ENCODE measurements at places on chromosomes 13 and 19.
A peak's percentile ranks its signal among the peaks of the same experiment; 100 is the strongest.

GRCh38 chr19:23273022-23273589 is 22.9 kb upstream of the ZNF724 start:
- no peak for DNase-seq

GRCh38 chr19:42175952-42176648 is 41.4 kb downstream of the DEDD2 start:
- peak; percentile 19 for DNase-seq

- no peak for DNase-seq
These were observed 18.8 kb downstream of the NLRP4 start for GRCh38 chr19:55855160-55855559.

DNA sequence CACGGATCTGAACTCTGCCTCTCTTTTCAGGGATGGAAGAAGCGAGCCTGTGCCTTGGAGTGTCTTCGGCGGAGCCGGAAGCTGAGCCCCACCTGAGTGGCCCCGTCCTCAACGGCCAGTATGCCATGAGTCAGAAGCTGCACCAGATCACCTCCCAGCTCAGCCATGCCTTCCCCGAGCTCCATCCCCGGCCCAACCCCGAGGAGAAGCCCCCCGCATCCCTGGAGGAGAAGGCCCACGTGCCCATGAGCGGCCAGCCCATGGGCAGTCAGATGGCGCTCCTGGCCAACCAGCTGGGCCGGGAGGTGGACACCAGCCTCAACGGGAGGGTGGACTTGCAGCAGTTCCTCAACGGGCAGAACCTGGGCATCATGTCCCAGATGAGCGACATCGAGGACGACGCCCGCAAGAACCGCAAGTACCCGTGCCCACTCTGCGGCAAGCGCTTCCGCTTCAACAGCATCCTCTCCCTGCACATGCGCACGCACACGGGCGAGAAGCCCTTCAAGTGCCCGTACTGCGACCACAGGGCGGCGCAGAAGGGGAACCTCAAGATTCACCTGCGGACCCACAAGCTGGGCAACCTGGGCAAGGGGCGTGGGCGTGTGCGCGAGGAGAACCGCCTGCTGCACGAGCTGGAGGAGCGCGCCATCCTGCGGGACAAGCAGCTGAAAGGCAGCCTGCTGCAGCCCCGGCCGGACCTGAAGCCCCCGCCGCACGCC is 71.5 kb downstream of the ZNF536 start:
- DNase-seq, result no peak

DNA sequence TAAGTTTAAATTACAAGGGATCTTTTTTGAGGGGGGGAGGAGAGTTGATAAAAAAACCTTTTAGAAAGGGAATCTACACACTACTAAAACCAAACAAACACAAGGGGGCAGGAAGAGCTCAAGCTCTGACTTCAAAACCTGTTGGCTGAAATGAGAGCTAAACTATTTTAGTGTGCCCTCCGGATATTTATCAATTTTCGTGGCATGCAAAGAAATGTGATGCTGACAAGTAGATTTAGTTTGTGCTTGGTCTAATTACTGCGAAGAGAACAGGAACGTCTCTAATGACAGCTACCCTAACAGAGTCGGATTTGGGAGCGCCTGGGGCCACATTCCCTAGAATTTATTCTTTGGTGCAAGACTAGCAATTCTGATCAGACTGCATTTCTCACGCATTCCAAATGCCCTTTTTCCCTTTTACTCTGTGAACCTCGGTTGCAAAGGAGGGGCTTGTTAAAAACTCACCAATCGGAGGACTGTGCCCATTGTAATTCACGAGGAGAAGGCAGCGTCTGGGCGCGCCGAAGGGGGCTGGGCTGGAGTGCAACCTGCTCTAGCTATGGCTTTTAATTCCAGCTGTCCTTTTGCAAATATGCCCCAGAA is 802 bp upstream of the FREM2 start:
- no peak for DNase-seq

- peak; percentile 56 for DNase-seq
These were observed 13.6 kb downstream of the C19orf25 start for GRCh38 chr19:1465191-1466016.

GRCh38 chr13:93473441-93474270 is 247.0 kb downstream of the GPC6 start:
- DNase-seq, result no peak

DNA sequence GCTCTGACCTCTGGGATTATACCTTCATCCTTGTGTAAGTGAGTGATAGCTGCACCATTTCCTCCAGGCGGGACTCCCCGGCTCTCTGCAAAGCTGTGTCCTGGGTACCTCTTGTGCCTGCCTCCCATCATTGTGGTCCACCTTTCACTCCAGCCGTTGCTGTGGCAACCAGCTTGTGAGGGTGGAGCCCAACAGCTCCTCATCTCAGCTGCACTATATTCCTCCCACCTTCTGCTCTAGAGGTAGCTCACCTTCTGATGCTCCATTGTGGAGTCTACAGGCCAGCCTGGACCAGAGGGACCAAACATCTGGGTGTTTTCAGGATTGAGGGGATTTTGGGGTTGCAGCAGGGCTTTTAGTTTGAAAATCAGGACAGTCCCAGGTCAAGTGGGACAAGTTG is 708.2 kb downstream of the UQCRFS1 start:
- DNase-seq, result no peak

- DNase-seq, result no peak
These were observed 104.2 kb downstream of the SLITRK6 start for GRCh38 chr13:85694992-85695391.

DNA sequence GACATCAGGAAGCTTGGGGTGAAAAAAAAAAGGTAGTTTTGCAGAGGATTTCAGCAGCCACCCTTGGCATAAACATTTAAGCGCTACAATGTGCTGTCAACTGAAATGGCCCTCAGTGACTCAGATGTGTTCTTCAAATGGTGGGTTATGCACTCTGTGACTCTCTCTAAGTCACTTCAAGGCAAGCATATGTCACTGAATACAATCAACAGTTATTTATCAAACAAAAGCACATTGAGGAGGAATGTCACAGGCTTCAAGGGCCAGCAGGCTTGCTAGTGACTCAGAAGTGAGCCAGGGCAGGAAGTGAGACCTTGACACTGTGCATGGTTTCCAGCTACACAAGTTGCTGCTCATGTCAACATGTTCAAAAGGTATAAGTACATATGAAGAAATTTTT is 523.7 kb upstream of the HTR2A start:
- peak; percentile 53 for DNase-seq

DNA sequence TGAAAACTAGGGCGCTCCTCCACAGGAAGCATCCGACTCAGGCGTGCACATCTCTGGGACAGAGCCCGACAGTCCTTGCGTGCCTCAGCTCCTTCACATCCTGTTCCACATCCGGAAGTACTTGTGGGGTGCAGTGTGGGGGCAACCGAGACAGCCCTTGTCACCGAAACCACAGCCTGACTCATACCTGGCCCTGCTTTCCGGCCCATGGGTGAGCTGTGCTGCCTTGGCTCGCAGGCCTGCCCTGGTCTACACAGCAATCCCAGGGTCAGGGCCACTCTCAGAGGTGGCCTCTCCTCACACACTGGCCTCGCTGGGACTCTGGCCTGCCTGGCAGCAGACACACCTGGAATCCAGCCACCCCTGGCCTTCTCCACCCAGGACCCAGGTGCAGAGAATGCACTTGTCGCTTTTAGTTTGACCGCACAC is 100.4 kb downstream of the STK24 start:
- DNase-seq, result peak; percentile 94

- no peak for DNase-seq
These were observed 4.5 kb upstream of the ZNF175 start for GRCh38 chr19:51566489-51567100.

GRCh38 chr13:103140001-103140671 is 73.9 kb upstream of the SLC10A2 start:
- DNase-seq, result peak; percentile 24

DNA sequence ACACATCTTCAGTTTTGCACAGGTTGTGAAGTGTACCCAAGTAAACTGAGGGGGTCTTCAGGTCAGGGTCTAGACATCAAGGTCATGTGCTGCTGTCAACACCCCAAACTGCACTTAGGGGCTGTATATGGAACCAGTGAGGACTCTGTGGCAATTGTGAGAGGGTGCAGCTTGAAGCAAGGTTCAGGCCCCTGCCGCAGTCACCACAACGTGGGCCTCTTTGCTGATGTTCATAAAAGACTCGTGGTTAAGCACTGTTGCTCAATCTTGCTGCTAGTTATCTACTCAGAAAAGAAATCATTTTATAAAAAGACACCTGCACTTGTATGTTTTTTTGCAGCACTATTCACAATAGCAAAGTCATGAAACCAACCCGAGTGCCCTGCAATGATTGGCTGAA is 907.4 kb downstream of the UQCRFS1 start:
- DNase-seq, result no peak

DNA sequence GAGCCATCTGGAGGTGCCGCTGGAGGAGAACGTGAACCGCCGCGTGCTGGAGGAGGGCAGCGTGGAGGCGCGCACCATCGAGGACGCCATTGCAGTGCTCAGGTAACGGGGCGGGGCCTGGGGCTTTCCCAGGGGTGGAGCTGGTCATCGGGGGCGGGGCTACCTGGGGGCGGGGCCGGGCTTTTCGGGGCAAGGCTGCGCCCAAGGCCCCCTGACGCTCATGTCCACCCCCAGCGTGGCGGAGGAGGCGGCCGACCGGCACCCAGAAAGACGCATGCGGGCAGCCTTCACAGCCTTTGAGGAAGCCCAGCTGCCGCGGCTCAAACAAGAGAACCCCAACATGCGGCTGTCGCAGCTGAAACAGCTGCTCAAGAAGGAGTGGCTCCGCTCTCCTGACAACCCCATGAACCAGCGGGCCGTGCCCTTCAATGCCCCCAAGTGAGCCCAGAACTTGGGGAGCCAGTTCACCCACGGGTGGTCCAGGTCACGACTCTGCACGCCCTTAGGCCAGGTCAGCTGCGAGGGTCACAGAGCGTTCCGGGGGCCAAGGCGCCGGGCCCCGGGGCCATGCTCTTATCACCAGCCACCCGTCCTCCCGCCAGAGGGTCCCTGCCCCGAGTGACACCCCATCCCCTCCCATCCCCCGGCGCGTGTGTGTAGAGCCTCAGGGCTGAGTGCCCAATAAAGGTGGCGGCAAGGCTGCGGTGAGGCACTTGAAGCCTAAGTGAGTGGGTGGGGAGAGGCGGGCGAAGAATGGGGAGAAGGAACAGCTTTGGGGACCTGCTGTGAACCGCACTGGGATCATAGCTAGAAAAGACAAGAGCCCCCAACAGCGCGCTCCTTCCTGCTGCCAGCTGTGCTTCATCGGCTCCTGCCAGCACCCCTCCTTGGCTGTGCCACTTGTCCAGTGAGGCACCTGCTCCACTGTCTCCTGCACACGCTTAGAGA is 10.7 kb downstream of the CCDC124 start:
- no peak for DNase-seq

DNA sequence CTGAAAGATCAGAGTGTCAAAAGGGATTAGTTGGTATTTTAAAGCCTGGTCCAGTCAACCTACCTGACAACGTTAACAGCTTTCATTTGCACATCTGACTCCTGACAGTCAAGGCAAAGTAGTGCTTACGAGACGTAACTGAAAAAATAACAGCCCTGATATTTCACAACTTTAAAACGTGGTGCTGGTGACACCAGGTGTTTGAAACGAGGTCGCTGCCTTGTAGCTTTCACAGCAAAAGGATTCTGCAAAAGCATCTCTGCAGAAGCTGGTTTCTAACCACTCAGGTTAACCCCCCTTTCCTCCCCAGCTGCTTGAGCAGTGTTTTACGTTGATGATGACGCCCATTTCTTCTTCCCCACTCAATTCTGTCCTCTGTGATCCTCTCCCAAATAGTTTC is 23.3 kb downstream of the GGACT start:
- DNase-seq, result no peak

GRCh38 chr19:43305642-43306041 is 36.3 kb upstream of the PSG9 start:
- DNase-seq, result no peak

DNA sequence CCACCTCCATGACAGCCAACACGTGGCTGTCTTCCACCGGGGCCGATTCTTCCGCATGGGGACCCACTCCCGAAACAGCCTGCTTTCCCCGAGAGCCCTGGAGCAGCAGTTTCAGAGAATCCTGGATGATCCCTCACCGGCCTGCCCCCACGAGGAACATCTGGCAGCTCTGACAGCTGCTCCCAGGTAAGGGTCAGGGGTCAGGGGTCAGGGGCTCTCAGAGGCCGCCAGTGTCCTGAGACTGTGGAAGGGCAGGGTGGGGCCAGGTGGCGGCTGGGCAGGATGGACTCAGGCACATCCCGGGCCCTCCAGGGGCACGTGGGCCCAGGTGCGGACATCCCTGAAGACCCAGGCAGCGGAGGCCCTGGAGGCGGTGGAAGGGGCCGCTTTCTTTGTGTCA is 15.0 kb downstream of the CPT1C start:
- no peak for DNase-seq

DNA sequence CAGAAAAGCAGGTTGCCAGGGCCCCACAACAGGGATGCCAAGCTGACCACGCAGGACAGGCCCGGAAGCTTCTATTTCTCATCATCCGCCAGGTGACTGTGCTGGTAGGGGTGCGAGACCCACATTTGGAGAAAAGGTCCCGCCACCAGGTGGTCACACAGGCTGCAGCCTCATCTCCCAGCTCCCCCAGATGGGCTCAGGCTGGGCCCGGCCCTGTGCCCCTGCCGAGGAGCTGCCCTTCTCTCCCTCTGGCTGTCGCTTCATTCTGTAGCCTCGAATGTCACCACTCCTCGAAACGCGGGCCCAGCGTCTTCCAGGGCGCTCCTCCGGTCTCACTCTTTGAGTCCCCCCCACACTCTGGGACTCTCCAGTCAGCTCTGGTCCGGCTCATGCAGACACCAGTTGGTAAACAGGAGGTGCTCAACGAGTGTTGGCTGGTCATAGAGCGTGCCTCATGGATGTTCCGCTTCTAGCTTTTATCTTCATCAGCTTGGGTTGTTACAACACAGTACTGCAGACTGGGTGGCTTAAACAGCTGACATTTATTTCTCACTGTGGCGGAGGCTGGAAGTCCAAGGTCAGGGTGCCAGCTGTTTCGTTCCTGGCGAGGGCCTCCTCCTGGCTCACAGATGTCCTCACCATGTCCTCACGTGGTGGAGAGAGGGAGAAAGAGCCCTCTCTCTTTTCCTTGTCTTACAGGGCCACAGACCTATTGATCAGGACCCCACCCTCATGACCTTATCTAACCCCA is 87.1 kb downstream of the TEX29 start:
- no peak for DNase-seq

GRCh38 chr19:40411958-40412499 is 1.1 kb downstream of the PRX start:
- DNase-seq, result no peak

GRCh38 chr13:99555149-99555548 is 53.9 kb downstream of the TM9SF2 start:
- no peak for DNase-seq
